ENCODE measurements at places on chromosomes 3 and 15.

DNA sequence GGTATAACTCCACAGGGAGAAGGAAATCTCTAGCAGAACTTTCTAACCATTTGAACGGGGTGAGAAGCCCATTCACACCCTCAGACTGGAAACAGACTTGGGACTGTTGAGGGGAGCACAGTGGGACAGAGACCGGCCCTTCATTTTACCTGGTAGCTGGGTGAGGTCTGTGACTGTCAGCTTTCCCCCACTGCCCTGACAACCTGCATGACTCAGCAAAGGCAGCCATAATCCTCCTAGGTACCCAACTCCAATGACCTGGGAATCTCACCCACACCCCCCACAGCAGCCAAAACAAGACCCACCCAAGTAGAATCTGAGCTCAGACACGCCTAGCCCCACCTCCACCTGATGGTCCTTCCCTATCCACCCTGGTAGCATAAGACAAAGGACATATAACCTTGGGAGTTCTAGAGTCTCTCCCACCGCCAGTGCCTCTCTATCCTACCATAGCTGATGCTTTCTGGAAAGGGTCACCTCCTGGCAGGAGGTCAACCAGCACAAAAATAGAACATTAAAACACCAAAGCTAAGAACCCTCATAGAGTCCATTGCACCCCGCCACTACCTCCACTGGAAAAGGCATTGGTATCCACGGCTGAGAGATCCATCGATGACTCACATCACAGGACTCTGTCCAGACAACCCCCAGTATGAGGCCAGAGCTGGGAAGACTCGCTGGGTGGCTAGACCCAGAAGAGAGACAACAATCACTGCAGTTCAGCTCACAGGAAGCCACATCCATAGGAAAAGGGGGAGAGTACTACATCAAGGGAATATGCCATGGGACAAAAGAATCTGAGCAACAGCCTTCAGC lies 28.0 kb downstream of the SENP7 start:
- no peak for DNase-seq

GRCh38 chr3:24853685-24854490 lies 359.2 kb upstream of the THRB start:
- no peak for DNase-seq

DNA sequence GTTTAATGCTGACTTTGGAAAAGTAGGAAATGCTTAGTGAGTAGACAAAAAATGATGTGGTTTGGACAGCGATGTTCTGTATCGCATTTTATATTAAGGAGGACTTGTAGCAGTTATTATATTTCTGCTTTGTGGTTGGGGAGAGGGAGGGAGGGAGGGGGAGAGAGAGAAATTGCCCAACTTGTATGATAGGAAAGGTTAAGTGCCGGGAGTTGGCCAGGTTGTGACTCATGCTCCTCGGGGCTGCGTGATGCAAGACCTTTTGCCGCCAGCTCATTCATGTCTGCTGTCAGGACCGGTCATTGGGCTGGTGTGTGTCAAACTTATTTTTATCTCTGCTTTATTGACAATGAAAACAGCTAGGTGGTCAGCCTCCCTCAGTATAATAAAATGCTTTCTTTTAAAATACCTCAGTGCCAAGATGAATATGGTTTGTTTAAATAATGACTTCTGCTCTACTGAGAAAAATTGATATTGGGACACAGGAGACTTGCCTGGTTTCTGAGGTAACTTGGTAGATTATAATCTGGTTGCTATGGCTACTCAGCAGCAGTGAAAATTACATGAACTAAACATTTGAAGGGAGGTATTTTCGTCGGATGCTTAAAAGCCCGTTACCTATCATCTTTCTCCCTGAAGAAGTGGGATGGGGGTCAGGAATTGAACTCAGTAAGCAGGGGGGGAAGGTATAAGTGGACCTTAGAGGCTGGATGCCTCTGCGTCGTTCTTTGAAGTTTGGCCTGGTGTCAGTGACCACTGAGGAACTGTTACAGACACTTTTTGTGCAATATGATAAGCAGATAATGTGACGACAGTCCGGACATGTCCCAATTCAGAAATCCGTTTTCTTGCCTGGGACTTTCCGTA lies 90.7 kb downstream of the FNDC3B start:
- DNase-seq = peak; percentile 49

DNA sequence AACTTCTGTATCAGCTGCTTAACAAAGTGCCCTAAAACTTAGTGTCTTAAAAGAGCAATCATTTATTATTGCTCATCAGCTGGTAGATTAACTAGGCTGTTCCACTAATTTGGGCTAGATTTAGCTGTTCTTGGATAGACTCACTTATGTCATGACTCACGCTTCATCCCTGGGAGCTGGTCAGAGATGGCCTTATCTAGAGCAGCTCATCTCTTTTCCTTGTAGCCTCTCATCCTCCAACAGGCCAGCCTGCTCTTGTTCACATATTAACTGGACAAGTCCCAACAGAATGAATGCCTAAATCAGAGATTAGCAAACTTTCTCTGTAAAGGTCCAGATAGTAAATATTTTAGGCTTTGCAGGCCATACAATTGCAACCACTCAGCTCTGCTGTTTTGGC lies 66.9 kb upstream of the PLAAT1 start:
- DNase-seq = no peak

DNA sequence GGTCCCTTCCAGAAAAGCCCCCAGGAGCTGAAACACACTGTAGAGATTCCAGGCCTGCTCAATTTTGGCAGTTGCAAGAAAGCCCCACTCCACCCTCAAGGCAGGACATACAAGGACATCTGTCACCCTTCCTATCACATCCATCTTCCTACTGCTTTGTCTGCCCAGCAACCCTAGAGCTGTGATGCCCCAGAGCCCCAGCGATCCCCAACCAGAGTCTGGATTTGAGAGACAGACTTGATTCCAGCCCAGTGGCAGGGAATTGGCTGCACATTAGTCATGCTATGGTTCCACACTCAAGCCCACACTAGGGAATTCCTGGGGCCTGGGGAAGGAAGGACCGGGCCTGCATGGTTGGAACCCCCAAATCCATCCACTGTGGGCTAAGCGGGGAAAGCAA lies 56.8 kb downstream of the ATP2B2 start:
- no peak for DNase-seq

GRCh38 chr15:60787837-60788691 lies 309.1 kb upstream of the ICE2 start:
- peak; percentile 62 for DNase-seq

GRCh38 chr15:85414037-85414436 lies 33.6 kb downstream of the AKAP13 start:
- DNase-seq = no peak

DNA sequence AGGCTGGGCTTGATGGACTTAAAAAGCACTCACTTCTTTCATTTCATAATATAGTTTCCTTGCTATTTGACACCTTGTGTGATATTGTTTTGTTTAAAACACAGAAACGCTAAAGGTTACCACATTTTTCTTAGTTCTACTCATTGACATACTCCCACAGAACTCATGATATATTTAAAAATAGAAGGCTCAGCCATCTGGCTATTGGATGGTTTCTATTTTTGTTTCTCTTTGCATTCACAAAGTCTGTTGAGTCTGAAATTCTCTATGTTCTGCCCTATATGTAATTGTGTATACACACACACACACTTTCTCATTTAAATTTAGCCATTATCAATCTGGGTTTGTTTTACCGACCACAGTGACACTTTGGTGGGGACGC lies 128.2 kb downstream of the SOX2 start:
- no peak for DNase-seq

DNA sequence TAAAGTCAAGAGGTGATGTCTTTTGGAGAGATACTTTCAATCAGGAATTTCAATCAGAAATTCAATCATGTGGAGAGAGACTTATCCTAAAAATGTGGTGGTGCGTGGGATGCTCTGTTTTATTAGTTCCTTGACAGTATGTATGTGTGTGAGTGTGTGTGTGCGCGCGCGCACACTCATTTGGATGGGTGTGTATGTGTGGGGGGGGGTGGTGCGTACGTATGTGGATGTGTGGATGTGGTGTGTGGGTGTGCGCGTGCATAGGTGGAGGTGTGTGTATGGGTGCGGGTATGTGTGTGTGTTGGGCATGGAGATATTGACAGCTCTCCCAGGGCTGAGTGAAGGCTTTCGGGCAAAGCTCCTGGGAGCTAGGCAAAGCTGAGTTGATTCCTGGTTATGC lies 2.4 kb downstream of the ADIPOQ start:
- DNase-seq = no peak

DNA sequence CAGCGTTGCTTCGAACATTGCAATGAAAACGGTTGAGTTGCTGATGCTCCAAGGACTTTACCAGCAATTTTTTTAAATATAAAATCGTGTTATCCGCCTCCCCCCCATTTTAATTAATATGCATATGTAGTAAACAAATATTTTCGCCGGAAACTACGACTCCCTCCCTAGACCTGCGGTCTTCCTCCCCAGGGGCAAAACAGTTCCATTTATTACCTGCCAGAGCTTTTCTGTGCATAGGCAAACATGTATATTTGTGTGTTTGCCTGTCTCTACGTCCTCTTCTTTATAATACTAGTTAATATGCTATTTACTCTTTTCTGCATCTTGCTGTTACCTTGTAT lies 593 bp upstream of the RSL24D1 start:
- DNase-seq = no peak

GRCh38 chr3:144586382-144586781 lies 614.8 kb downstream of the DIPK2A start:
- no peak for DNase-seq

- no peak for DNase-seq
Measured at GRCh38 chr3:141403576-141403975, 35.3 kb downstream of the ZBTB38 start.

DNA sequence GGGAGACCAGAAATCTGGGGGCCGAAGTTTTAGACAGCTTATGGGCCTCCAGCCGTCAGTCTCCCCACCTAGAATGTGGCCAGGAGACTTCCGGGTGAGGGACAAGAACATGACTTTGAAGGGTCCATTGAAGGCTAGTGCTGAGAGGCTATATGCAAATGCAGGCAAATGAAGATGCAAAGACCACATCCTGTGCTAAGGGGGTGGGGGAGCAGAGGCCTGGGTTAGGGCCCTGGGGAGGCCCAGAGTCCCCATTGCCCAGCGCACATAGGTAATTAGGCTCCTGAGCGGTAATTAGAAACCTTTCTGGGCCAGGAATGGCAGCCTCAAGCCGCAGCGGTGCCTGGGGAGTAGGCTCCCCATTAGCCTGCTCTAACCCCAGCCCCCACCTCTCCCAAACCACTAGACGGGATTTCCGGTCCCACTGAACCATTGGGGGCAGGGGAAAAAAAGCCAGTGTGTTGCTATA lies 6.8 kb downstream of the CSK start:
- peak; percentile 62 for DNase-seq

DNA sequence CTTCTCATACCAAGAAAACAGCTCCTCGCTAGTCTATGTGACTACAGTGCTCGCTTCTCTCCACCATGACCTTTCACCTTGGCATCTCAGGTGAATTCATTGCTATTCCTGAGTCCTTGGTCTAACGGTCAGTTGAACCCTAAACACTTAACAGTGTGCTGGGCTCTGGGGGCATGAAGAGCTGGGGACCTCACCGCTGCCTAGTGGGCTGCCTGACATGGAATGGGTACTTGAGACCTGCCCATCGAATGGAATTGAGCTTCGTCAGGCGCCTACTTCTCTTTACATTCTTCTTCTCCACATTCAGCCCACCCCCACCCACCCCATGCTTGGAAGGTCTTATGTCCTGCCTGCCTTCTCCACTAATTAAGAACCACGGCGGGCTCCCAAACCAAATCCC lies 22.1 kb downstream of the BOC start:
- DNase-seq = no peak

GRCh38 chr15:27127815-27128570 lies 157.0 kb downstream of the GABRG3 start:
- DNase-seq = no peak

DNA sequence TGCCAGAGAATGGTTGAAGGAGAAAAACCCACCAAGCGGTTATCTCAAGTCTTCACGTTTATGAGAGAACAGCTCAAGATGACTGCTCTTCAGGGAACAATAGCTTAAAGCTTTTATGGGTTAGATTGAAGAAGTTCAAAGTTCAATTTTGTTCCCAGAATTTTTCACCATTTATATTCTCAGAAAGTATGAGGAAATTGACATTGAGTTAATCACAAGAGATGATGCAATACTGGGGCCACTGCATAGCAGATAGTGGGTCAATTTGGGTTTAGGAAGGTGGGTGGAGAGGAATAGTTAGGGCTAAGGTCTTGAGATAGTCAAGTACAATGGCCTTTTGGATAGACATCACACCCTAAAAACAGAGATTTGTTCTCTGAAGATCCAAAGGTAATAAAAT lies 539.3 kb downstream of the SQOR start:
- DNase-seq = no peak

DNA sequence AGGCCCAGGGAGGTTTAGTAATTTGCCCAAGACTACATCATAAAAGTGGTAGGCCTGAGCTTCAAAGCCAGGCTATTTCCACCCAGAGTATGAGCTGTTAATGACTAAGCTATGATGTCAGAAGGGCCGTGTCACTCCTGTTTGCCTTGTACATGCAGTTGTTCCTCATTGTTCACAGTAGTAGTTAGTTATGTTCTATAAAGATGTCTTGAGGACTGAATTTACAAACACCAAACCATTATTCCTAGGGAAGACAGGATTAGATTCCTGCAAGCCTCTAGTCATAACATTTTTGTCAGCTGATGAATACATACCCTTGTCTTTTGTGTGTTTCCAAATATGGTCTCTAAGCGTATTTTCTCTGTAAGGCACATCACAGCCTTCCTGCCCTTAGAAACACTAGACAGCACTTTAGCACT lies 20.9 kb upstream of the LARS2 start:
- no peak for DNase-seq

DNA sequence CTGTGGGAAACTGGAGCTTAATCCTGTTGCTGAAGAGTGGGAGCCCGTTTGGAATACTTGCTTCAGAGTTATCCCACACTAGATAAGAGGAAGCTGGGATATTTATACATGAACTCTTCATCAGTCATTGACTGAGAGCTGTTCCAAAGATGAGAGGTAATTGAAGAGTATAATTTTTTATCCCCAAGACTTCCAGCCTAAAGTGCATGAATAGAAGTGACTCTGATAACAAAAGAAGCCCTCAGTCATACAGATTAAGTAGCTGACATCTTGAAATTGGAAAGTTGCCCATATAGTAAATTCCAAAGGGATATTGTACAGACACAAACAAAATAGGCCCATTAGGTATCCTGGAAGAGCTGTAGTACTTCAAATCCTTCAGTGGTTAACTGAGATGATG lies 268.0 kb downstream of the EPHA3 start:
- no peak for DNase-seq

DNA sequence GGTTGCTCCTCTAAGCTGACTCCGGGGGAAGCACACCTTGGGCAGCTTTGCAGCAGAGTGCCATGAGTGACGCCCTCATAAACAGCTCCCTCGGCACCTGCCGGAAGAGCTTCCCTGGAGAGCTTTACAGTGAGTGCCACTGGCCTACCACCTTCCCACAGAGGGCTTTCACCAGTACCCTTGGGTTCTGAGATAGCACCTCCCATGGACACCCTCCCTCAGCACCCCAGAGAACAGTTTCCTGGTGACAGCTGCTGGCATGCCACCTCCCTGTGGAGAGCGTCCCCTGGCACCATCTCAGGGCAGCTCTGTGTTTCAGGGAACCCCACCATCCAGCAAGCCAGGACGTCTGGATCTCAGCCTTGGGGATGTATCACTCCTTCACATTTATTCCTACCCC lies 49.1 kb downstream of the RUBCN start:
- DNase-seq = no peak
